T-cell (primary cell): ENCODE measurements at places on chromosomes 5 and 9.

DNA sequence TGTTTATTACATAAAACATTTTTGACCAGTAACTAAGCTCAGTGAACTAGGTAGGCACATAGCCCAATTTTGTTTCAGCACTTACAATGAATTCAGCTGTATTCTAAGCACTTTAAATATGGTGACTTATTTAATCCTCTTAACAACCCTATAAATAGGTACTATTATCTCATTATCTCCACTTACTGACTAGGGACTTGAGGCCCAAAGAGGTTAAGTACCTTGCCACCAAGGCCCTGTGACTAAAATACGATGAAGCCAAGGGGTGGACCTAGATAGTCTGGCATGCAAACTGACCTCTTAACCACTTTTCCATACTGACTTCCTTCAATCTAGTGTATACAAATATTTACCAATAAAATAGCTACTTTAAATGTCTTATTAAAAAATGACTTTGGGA, 266.4 kb downstream of the ZNF608 start:
- DNase-seq: no peak

- no peak for DNase-seq
These were observed 2.3 kb upstream of the RASEF start for GRCh38 chr9:83065233-83065632.

DNA sequence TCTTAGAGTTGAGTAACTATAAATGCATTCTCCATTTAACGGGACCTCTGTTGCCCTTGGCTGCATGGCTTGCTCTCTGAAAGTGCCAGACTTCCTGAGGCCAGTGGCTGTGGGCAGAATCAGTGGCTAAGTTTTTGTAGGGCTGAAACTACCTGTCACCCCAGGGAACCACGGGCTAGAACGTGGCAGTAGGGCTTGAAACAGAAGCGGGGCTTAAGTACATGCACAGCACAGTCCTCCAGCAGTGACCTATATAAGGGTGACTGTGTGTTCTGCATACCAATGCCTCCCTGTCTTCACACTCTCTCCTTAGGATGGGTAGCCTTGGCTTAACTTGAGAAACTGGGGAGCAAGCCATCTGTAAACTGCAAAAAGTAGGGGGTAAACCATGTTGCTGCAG, 43.6 kb upstream of the LRRTM2 start:
- DNase-seq: no peak

DNA sequence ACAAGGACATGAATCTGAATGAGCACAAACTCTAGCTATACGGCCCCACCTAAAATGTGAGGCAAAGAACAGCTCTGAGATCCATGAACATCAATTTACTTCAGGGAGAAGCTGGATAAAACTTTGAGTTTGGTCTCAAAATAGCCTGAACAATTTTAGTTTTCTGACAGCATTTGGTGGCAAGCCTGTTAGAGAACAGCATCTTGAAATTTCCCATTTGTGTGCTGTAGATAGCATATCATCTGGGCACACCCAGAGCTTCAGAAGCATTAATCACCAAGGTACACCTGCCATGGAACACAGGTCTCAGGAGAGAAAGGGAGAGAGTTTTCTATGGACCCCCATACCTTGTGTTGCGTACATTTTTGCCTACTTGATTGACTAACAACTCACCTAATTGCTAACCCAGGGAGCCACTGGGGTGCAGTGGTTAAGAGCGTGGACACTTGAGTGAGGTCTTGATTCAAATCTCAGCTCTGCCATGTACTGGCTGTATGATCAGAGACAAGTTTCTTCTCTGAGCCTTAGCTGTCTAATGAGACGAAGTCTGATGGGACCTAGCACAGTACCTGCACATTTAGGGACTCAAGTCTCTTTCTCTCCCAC, 264.9 kb downstream of the PIK3R1 start:
- no peak for DNase-seq

DNA sequence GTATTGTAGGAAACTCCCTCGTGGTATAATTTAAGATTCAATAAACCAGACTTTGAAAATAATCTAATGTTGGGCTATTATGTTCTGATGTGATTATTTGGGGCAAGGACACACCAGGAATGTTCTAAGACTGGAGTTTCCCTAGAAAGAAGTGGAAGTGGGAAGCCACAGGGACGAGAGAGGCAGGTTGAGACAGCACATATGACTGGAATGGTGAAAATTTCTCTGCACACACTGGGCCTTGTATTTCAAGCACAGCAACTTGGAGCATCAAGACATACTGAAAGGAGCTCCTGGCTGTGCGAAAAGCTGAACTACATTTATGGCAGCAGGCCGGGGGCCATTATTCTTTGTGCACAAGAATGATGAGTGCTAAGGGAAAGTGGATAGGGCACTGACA, 98.2 kb downstream of the CETN3 start:
- DNase-seq: no peak

DNA sequence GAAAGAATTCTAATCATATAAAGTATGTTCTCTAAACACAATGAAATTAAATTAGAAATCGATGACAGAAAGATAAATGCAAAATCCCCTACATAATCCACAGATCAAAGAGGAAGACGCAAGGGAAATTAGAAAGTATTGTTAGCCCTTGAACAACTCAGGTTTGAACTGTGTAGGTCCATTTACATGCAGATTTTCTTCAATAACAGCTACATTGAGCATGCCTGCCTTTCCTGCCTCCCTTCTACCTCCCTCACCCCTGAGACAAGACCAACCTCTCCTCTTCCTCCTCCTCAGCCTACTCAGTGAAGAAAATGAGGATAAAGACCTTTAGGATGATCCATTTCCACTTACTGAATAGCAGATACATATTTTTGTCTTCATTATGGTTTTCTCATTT, 75.2 kb downstream of the PLPP1 start:
- DNase-seq: no peak

DNA sequence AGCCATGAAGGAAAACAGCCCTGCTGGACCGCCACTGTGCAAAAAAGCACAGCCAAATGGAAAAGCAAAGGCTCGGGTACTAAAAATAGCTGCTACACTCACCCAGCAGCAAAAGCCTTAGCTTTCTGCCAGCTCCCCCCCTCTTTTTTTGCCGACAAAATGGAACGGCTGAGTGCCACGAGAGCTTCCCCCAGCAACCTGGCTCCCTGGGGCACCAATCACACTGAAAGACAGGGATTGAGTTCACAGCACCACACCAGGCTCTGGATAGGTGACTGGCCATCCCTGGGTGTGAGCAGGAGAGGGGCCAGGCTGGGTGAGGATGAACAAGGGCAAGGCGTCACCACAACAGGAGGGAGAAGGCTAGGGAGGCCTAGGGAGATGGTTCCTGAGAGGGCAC, 66.7 kb downstream of the SIL1 start:
- no peak for DNase-seq

DNA sequence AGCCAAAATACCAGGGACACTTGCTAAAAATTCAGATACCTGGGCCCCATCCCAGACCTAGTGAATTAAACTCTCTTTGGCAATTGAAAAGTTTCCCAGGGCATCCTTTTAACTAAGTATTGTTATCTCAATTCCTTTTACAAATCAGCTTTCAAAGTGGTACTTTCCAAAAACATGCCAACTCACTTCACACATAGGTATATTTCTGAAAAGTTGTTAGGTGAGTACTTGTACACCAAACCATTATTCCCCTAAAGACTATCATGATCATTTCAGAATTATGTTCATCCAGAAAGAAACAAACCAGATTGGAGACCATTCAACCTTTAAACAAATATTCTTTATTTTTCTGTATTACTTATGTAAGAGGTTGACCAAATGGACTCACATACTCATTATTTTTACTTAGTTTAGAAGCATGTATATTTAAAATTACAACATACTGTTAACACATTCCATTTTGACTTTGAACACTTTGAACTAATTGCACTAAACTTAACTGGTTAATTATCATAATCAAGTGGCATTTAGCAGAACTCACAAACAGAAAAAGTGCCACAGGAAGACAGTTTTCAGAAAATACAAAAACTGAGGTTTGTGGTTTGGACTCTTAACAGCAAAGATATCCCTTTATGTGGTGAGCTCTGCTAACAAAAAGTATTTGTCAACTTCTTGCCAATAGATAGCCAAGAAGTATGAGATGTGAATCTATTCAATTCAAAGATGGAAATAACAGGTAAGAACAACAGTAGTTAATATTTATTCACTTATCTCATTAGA, 40.7 kb downstream of the KIAA0825 start:
- DNase-seq: no peak

- no peak for DNase-seq
These were observed 474.2 kb upstream of the FTMT start for GRCh38 chr5:121377461-121377860.

GRCh38 chr5:947626-948471, 55.2 kb downstream of the TRIP13 start:
- no peak for DNase-seq

DNA sequence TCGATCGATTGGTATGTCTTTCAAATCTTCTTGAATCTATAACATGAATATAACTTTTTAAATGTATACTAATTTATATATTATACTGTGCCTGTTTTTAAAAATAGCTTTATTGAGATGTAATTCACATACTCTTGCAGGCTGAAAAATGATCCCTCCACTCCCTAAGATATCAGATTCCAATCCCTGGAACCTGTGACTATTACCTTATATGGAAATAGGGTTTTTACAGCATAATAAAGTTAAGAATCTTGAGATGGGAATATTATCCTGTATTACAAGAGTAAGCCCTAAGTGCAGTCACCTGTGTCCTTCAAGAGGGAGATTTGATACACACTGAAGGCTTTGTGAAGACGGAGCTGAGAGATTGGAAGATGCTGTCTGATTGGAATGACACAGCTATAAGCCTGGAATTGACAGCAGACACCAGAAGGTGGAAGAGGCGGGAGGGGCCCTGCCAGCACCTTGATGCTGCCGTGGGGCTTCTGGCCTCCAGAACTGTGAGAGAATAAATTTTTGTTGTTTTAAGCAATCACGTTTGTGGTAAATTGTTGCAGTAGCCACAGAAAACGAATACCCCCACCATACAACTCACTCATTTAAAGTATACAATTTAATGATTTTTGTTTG, 161.3 kb downstream of the RMI1 start:
- DNase-seq: no peak

GRCh38 chr9:6184749-6185645, 30.6 kb upstream of the IL33 start:
- no peak for DNase-seq
